ENCODE measurements at places on chromosomes 5 and 9.

DNA sequence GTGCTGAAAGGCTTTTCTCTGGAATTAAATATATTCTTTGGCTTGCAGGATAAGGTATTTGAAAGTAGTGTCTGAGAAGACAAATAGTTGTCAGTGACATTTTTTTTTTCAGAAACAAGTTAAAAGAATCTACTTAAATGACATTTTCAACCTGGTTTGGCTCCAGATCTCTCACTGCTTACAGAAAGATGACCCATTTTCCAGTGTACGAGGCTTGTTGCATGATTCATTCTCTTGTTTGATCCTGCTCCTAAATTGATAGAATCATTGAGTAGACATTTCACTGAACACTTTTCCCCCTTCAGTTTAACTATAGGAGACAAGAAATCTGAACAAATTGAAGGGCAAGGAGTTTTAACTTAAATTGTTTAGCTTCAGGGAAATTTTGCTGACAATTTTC, 546.1 kb downstream of the ZNF608 start:
- no peak for DNase-seq

- DNase-seq, result no peak
Observed at GRCh38 chr5:162497455-162497854, 429.9 kb downstream of the GABRG2 start.

DNA sequence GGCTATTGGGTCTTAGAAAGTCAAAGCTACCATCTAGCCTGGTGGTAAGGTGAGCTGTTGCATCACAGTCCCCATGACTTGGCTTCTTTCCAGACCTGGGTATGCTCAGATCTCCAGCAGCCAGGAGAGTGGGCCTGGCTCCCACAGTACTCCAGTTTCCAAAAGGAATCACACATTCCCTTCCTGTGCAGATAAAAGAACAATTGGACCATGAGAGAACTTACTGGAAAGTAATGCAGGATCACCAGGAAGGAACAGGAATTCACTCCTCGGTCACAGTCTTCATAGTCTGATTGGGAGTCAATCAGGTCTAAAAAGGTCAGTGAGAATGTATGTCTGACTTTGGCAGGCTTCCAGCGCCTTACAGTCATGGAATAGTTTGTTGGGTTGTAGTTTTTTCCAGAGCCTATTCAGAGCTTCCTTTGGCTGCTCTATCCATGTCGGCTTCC, 47.8 kb upstream of the CD180 start:
- no peak for DNase-seq

DNA sequence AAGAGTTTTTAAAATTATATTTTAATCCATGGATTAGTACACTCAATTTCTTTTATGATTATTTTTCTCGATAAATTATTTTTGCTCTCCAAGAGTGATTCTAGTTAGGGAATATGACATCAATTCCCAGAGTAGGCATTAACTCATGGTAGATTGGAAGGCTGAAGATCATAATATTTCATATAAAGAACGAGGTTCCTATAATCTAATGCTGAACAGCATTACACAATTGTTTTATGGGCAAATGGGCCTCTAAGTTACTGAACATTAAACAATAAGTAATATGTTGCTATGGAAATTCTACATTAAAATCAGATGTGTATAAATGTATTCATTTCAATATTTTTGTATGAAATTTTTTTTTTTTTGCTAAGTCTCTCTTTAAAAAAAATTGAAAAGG, 140.3 kb downstream of the ZNF608 start:
- no peak for DNase-seq

GRCh38 chr5:39822020-39822419, 397.2 kb upstream of the DAB2 start:
- DNase-seq, result no peak

- DNase-seq, result no peak
Observed at GRCh38 chr5:170426149-170426767, 37.1 kb upstream of the KCNMB1 start.

- DNase-seq, result no peak
Observed at GRCh38 chr5:36772276-36773140, 104.1 kb upstream of the NIPBL start.
